ENCODE measurements at places on chromosomes 16 and 17.

GRCh38 chr16:48295488-48296281 is 48.3 kb upstream of the ABCC11 start:
- DNase-seq = no peak

DNA sequence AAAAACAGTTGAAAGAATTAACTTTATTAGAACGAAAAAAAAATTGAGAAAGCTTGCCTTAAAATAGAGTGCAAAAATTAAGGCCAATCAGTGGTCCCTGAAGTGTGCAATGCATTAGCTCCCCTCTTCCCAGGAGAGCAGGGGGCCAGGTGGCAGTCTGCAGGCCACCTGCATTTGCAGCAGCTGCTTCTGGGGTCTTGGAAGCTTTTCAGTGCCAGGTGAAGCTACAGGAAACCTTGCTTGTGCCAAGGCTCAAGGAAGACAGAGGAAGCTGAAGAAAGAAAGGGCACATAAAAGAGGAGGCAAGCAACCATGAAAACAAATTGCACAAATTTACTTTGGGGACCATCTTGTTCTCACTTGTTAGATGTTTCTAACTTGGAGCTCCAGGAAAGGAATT is 50.5 kb upstream of the MTMR4 start:
- DNase-seq = no peak

DNA sequence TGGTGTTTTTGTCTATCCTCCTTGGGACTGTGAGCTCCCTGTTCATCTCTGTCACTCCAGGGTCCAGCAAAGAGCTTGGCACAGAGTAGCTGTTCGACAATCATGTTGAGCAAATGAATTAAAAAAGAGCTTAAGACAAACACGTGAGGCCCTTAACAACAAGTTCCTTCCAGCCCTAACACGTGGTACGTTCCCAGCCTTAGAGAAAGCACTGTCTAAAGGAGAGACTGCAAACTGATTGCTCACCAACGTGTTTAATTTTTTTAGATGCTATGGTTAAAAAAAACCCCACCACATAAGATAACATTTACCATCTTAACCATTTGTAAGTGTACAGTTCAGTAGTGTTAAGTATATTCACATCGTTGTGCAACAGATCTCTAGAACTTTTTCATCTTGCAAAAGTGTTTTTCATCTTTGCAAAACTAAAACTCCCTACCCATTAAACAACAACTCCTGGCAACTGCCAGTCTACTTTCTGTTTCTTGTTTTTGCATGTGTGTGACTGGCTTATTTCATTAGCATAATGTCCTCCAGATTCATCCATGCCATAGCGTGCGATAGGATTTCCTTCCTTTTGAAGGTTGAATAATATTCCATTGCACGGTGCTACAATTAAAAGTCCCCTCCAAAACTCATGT is 28.2 kb downstream of the LAT start:
- no peak for DNase-seq

GRCh38 chr17:32288615-32289014 is 23.0 kb downstream of the RHBDL3 start:
- no peak for DNase-seq

- DNase-seq = no peak
Observed at GRCh38 chr16:19517424-19518089, 4.3 kb downstream of the GDE1 start.

DNA sequence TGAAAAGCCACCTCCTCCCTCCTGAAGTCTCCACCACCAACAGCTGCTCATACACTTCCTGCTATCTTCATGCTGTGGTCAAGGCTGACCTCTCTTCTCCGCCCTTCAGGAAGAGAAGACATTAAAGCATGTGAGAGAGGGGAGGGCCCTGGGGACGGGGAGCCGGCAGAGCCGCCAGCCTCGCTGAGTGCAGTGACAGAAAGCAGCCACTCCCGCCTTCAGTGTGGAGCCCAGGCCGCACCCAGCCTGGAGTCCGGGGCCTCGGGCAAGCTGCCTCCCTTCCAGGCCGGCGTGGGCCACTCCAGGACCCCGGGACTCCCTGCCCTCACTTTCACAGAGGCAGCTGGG is 94.7 kb upstream of the TNRC6C start:
- no peak for DNase-seq

DNA sequence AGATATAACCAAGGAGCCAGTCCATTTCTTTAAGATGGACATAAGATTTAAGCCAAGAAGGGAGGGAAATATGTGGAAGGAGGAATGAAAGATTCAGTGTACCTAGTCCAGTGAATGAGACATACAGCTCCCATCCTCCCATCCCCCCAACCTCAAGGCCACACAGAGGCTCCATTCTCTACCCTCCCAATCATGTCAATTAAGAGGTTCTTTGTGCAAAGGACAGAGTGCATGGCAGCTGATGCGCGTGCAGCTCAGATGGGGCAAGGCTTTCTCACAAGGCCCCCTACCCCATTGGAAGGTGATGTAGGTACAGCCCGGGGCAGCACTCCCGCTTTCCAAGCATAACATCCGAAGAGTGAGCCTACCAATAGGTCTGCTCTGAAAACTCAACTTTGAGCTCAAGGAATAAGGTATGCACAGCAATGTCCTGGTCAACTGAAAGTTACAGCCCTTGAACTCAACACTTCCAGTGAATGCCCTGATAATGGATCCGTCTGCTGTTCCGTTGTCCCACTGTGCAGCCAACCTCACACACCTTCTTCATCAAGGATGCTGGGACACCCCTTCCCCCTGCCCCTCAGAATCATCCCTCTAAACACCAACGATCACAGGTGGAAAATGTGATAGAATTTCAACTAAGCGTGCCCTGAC is 458.1 kb downstream of the SOX9 start:
- no peak for DNase-seq

DNA sequence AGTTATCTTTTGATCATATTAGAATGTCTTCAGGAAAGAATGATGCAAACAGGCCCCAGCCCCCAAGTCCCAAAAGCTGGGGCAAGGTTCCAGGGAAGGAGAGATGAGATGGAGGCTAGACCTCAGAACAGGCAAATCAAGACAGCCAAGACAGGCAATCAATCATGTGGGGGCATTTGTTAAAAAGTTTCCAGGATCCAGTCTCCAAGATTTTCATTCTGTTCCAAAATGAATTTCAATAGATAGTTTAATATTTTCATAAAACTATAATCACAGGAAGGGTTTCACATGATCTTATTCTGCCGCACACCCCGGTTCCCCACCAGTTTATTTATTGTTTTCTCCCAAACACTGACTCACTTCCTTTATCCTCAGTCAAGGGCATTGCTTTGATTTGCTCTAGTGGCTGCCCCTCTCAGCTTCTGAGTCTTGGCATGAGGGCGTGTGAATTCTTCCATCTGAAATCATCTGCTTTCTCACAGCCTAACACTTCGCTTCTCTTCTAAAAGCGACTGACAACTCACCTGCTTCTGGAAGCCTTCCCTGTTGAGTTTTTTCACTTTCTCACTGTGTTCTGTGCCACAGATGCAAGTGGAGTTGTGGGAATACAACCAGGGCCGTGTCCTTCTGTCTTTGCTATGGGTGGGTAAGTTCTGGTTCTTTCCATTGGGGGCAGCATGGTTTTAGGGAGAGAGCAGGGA is 12.2 kb upstream of the TERF2 start:
- peak; percentile 52 for DNase-seq

GRCh38 chr16:57041182-57042156 is 50.9 kb upstream of the CPNE2 start:
- no peak for DNase-seq

GRCh38 chr16:26139884-26140283 is 448.1 kb downstream of the HS3ST4 start:
- no peak for DNase-seq

DNA sequence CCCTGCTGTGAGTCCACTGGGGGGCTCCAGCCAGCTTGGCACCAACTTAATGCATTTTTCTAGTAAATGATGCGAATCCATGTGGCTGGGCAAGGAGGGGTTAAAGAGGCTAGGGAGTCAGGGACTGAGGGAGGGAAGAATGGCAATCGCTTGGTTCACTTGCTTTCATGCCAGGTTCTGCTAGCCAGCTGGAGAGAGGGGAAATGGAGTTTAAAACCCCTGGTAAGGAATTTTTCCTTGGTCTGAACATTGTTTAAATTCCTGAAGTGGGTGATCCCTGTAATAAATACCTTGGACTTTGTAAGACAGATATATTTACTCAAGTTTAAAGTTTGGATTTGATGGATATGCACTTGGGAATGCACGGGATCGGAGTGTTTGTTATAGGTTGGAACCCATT is 22.8 kb downstream of the ANKFN1 start:
- DNase-seq = no peak

DNA sequence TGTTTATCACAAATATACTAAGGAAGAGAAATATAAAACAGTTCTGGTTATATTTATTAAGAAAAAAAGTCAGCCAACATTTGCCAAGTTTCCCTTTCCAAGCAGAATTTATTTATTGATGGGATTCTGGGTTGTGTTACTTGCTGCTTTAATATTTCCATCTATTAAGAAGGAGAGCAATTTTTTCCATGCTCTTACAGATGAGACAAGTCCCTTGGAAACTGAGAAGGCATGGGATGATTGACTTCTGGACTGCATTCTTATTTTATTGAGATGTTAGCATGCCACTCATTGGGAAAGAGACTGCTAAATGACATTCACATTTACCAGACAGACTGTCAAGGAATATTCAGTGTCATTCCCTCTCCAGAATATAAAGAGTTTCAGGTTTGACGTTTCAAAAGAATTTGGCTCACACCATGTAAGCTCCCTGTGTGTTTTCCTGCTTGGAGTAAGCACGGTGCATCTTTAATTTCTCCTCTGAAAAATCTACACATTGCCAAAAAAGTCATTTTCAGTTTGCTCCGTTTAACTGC is 1565.2 kb upstream of the GOT2 start:
- no peak for DNase-seq

DNA sequence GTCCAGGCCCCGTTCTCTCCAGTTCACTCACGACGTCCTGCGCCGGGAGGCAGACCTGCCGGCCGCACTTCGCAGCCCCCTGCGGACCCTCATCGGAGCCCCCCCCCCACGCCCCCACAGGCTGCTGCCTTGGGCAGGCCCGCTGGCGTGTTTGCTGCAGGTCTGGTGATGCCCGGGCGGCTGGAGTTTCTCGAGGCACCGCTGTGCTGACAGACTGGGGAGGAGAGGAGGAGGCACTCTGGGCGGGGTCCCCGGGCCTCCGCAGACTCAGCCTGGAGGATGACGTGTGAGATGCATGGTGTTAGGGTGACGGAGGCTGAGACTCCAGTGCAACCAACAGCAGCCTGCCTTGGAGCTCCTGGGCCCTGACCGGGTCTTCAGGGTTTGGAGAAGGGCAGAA is 24.1 kb downstream of the BAIAP2 start:
- no peak for DNase-seq

GRCh38 chr17:61520897-61521296 is 68.7 kb downstream of the TBX4 start:
- no peak for DNase-seq

DNA sequence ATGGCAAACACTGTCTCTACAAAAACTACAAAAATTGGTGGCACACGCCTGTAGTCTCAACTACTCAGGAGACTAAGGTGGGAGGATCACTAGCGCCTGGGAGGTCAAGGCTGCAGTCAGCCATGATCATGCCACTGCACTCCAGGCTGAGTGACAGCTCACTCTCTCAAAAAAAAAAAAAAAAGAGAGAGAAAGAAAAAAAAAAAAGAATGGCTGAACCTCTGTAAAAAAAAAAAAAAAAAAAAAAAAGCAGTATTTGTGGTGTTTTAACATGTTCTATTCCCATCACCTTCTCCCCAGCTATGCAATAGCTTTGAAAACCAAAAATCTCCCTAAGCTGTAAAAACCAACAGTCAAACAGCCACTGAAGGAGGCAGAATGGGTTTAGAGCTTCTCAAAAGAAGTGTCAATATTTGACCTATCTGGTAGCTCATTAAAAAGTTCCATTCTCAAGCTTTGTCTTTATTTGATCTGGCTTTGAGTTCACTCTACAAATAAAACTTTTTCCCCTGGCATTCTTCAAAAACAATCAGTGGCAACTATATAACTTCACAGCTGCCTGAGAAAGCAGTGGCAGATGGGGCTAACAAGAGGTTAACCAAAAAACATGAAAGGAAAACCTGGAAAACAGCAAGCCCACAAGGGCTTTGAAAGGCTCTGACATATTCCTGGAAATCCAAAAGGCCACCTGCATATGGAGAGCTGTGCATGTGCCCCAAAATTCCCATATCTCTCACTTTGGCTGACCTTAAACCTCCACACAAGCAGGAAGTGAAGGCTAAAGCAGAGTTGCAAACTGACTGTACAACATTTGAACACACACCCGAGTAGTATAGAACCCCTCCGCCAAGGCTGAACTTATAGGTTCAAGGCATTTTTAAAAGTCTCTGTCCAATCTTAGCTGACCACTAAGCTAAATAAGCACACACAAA is 36.0 kb downstream of the USP32 start:
- no peak for DNase-seq

DNA sequence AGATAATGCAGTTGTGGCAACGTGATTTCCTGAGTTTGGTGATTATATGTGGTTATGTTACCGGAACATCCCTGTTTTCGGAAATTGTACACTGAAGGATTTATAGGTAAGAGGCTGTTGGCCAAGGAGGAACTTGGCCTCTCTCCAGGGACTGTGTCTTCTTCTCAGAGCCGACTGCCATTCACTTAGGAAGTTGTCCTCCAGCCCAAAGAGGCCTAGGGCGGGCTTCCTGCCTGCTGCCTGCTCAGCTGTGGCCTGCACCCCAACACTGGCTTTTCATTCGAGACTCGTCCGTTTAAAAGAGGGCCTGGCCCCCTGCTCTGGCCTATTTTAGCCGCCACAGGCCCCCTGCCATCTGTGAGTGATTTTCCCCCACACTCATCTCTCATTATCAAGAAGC is 64.3 kb downstream of the ZDHHC7 start:
- no peak for DNase-seq

DNA sequence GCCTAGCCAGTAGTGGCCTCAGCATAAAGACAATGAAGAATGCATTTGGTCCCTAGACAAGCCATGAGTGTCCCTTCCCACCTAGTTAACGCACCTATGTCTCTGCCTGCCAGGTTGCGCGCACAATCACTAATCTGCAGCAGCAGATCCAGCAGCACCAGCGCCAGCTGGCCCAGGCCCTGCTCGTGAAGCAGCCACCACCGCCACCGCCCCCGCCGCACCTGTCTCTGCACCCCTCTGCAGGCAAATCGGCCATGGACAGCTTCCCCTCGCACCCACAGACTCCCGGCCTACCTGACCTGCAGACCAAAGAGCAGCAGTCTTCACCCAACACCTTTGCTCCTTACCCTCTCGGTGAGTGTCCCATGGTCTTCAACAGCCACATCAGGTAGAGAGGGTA is 41.8 kb downstream of the TMC6 start:
- no peak for DNase-seq

- peak; percentile 46 for DNase-seq
Observed at GRCh38 chr17:3935140-3935542, 18.9 kb upstream of the P2RX1 start.

GRCh38 chr16:70635336-70636016 is 10.9 kb upstream of the IL34 start:
- no peak for DNase-seq

GRCh38 chr17:42313773-42314566 is 25.7 kb downstream of the STAT5A start:
- DNase-seq = no peak

DNA sequence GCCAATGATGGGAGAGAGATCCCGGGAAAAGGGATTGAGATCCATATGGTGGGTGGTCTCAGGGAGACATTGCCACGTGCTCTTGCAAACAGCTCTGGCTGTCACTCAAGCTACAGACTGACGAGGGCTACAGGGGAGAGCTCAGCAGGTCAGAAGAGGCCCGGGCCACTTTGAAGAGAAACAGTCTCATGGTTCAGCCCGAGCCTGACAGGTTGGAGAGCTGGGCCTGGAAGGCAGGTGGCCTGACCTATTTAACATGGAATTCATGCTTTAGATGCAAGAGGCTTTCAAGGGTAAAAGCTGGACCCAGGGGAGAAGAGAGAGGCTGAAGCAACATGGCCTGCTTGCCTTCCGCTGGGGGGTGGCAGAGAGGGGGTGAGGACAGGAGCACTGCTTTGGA is 81.0 kb upstream of the BRD7 start:
- no peak for DNase-seq

GRCh38 chr17:30229012-30229411 is 6.5 kb downstream of the SLC6A4 start:
- DNase-seq = no peak

All from NCI-H1694 (cell line).